ENCODE measurements at places on chromosomes 4 and X.

DNA sequence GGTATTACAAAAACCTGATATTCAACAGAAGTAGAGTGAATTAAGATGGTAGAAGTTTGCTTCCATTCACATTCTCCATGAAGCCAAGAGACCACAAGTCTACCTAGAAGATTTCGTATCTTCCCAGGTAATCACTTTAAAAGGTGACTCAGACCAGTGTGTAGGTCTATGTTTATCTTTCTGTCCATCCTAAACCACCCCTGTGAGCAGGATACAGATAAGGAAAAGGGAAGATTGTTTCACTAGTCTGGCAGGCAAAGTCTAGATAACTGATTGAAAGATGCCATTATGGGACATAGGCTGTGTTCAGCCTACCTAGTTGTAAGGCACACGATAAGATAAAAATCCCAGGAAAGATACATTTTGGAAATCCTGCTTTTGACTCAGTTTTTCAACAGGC, 244.3 kb upstream of the NWD2 start:
- no peak for DNase-seq

DNA sequence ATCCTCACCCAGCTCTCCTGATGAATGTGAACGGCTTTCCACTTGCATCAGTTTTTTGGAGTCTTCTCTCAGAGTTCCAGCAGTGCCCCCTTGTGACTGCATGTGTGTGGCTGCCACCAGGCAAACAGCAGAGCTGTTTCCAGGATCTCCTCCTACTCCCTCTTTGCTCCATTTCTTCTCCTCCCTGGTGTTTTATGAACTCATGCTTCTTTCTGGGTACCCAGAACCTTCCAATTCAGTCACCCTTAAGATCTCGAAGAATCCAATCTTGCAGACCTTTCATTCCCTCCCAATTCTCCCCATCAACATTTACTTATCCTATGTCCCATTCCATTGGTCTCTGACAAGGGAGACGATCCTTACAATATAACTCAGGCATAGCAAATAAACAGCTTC, 6.8 kb upstream of the TCEANC start:
- peak; percentile 24 for DNase-seq

DNA sequence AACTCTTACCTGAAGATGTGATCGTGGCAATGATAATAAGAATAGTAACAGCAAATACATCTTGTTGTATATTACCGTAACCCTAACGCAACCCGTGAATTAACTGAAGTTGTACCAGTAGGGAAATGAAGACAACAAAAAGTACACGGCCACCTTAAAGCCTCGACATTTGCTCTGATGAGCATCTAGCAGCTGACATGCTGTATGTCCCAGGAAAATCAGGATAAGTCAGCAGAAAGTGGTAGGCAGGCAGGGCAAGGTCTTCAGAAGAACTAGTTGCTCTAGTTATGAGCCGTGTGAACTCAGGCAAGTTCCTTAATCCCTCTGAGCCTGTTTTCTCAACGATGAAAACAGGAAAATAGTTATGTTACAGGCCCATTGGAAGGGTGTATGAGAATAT, 7.7 kb upstream of the ASB5 start:
- DNase-seq, result no peak

GRCh38 chr4:183142571-183143550, 43.8 kb downstream of the WWC2 start:
- DNase-seq, result no peak

DNA sequence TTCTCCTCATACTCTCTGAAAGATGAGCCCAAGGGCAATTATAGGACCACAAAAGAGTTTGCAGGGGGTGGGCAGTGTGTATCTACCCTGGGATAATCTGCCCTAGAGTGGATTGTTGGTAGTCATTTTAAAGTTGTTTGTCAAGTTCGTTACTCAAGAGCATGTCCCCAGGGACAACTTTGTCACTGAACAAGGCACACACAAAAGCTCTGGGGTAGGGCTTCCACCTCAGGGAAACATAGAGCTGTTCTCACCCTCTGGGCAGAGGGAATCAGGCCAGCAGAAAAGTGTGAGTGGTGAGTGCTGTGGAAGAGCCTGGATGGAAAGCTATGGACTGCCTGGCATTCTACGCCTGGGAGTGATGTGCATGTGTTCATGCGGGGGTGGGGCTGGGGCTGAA, 23.3 kb upstream of the LEF1 start:
- DNase-seq, result no peak

GRCh38 chr4:139674875-139675550, 9.4 kb downstream of the MGST2 start:
- no peak for DNase-seq

DNA sequence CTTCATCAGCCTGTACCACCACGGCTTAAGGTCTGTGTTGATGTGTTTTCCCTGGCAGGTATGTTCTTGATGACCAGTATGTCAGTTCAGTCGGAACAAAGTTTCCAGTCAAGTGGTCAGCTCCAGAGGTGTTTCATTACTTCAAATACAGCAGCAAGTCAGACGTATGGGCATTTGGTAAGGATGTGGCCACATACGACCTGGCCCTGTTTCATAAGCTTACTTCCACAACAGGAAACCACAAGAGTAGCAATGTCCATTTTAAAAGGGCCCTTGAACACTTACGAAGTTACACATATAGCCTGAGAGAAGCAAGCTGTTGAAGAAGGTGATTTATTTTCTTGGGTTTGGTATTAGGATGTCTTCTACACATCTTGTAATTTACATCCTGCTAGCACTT, 46.1 kb downstream of the BMX start:
- no peak for DNase-seq

DNA sequence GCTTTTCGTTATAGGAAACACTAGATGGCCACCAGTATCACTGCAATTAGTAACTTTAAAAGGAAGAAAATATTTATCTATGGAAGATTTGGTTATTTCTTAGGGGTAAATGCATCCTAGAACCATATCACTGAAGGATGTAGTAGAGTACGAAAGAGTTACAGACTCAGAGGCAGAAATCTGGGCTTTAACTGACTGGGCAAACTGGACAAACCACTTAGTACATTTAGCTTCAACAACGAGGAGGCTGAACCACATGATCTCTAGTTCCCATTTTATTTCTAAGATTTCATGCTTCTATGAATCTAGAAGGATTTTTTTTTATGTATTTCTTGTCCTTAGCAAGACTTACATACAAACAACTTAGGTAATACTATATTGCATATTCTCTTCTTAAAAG, 93.0 kb downstream of the SMARCA5 start:
- no peak for DNase-seq

DNA sequence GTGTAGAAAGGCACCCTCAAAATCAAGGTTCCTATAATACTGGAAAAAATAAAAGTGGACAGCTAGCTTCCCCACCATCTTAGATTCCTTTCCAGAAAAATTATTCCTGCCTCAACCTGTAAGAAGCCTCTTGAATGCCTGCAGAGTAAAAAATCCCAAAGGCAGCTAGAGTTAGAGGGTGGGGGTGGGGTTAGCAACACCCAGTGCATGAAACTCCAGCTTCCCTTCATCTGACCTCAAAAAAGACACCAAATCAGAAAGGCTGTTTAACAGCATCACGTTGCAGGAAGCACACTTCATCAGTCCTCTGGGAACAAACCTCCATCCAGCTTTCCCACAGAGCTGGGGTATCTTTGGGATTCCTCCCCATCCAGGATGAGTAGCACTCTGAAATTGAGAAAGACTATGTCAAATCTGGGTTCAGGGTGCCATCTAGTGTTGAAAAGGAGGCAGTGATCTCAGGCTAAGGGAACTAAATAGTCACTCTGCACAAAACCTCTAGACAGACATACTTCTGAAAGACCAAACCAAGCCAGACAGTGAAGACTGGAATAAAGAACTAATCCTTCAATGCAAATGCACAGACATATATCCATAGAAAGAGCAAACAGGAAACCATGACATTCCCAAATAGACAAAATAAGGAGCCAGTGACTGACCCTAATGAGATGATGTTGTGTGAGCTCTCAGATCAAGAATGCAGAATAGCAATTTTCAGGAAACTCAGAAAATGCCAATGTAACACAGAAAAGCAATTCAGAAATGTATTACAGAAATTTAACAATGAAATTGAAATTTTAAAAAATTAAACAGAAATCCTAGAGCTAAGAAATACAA, 97.9 kb downstream of the ARHGEF9 start:
- DNase-seq, result no peak

DNA sequence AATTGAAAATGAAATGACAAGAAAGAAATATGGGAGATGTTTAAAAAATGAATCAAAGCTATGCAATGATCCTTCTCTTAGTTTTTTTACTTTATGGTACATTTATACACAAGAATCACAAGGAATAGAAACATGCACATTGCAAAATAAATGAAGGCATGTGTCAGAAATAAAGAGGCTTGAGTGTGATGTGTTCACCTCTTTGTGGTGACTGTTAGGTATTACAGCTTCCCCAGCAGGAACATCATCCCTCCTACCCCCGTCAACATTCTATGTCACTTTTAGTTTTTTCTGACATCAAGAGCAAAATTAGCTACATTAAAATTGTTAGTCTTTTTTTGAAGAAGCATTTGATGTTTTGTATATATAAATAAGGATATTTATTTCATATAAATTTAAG, 214.8 kb downstream of the SLC4A4 start:
- no peak for DNase-seq

- DNase-seq, result no peak
These were observed 30.4 kb downstream of the ADH7 start for GRCh38 chr4:99404595-99405287.

DNA sequence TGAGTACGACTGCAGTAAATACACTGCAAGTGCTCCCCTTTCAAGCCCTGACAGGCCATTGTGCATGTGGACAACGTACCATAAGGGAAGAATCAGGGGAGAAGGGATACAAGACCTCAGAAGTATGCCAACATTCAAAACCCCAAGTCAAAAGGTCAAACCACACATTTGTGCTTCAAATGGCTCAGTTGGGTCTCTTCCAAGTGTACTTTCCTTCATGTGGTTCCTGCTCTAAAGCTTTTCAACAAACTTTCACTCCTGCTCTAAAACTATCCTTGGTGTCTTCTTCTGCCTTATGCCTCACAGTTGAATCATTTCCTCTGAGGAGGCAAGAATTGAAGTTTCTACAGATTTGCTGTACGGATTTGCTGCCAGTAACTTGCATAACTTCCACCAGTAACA, 305.7 kb upstream of the SLIT2 start:
- no peak for DNase-seq

DNA sequence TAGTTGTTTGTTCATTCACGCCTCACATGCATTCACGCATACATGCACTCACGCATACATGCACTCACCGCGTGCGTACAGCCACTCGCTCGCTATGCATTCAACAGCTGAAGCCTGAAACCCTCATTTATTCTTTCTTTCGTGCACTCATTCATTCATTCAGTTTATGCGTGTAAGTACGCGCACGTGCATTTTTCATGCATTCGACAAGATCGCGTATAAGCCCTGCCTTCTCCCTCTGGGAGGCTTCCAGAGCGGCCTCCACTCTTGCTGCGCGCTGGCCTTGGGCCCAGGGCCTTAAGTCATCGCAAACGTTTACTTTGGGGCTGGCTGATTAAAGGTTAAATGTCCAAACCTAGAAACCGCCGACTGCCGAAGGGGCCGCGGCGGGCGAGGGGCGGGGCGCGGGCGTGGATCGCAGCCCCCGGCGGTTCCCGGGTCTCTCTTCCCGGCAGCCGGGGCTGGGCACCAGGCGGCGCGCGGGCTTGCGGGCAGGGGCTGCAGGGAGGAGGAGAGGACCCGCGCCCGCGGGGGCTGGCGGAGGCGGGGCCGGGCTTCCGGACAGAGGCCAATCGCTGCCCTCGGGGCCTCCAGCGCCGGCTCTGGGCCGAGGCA, at the start of gene GYG2:
GYG2 (plus strand) TSS at position 587 of the 615 bp plus-strand sequence. CDS start 1,259 bp downstream, outside the sequence.
- no peak for DNase-seq

- no peak for DNase-seq
These were observed 356.1 kb downstream of the HNRNPD start for GRCh38 chr4:82017680-82018079.

GRCh38 chrX:77900688-77901087, 1.4 kb downstream of the COX7B start:
- no peak for DNase-seq

- DNase-seq, result no peak
These were observed 224.2 kb downstream of the PTTG2 start for GRCh38 chr4:38184404-38184803.

GRCh38 chr4:1018147-1019020, 7.0 kb downstream of the FGFRL1 start:
- no peak for DNase-seq

- no peak for DNase-seq
These were observed 401.0 kb downstream of the TMA16 start for GRCh38 chr4:163895378-163896005.

- DNase-seq, result no peak
These were observed 145.9 kb upstream of the NOCT start for GRCh38 chr4:138869631-138870030.

- no peak for DNase-seq
These were observed 6.2 kb upstream of the NELFA start for GRCh38 chr4:2015008-2015407.

- DNase-seq, result no peak
These were observed 88.8 kb upstream of the ESX1 start for GRCh38 chrX:104343428-104344129.

DNA sequence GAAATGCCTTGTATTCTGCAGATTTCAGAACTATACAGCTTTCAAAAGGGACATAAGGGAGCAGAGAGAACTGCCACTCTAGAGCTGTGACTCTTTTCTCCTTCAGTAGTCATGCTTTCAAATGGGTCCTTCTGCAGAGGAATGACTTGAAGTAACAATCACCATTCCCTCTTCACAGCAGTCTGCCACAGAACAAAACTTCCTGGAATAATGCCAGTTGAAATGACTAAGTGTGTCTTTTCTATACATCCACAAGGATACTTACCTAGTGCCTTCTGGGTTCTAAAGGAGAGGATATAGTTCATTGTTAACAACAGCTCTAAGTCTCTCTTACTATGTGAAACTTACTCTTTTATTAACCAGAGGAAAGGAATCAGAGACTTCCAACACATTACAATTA, 515.4 kb upstream of the ATOH1 start:
- no peak for DNase-seq

DNA sequence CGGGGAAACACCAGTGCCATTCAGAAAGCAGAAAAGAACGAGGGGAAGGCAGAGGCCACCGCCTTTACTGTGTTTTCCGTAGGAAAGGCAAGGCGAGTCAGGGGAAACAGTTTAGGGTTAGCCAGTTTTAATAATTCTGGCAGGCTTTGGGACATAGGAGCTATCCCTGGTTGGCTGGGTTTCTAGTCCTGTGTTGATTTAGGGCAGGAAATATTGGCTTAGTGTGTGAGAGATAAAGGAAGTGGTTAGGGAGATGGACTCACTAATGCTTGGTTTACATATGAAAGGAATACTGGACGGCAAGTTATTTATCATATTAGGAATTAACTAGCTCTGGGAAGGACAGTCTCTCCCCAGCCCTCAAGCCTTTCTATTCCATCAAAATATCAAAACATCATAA, 53.1 kb downstream of the SYNPO2 start:
- DNase-seq, result no peak

DNA sequence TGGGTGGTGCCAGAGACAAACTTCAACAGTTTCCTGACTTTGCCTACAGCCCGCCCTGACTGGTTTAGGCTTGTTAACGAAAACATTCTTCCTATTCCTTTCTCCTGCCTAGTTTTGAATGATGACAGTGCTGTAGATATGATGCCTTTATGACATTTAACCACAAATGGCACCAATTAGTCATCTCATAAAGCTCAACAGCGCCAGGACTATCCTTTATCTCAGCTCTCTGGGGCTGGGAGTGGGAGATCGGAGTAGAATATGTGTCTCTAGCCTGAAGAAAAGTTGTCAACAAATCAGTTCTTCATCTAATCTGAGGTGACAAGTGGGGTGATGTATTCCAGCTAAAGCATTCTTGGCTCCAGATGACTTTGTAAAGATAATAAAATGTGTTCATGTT, 64.6 kb upstream of the SH3RF1 start:
- no peak for DNase-seq
